ENCODE measurements at places on chromosomes 16 and 17.

GRCh38 chr17:48792033-48792798, 24.8 kb downstream of the TTLL6 start:
- no peak for DNase-seq

DNA sequence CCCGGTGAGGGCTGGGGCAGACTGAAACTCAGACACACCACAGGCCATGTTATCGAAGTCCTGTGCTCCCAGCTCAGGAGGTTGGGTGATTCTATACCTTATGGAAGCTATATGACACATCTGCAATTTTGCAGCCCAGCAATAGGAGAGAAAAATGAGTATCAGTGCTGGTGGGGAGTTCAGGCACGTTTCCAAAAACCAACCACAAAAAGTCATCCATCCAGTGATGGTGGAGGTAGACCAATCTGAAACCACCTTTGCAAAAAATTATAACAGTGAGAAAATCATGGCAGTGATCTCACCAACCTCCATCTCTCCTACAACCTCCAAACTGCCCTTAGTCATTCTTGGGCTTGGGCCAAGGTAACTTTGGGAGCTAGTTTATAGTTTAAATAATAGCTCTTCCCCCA, 327.9 kb downstream of the SLC39A11 start:
- no peak for DNase-seq

- peak; percentile 6 for DNase-seq
Observed at GRCh38 chr17:43949781-43950180, 4.0 kb downstream of the PYY start.

- DNase-seq = no peak
Observed at GRCh38 chr17:10071141-10071540, 127.3 kb downstream of the GAS7 start.

GRCh38 chr16:19898924-19899604, 14.4 kb upstream of the GPRC5B start:
- DNase-seq = peak; percentile 55
